ENCODE measurements at places on chromosomes 1 and 21.

- DNase-seq: no peak
Measured at GRCh38 chr21:31480228-31480627, 136.2 kb upstream of the TIAM1 start.

DNA sequence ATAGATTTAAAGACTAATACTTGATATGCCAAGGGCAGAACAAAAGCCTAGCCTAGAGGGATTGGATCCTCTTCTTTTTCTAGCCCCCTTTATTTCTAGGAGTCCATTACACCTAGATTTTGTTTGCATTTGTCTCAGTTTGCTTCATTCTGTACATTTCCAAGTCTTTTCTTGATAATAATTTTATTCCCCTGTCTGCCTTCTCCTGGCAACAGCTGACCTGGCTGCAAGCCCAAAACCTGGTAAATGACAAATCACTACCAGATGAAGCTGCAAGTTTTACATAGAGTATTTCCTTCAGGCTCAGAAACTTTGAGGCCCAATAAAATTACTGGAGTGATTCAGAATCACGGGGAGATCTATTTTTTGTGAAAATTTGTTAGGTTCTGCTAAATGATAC, 36.5 kb upstream of the LHX8 start:
- no peak for DNase-seq

DNA sequence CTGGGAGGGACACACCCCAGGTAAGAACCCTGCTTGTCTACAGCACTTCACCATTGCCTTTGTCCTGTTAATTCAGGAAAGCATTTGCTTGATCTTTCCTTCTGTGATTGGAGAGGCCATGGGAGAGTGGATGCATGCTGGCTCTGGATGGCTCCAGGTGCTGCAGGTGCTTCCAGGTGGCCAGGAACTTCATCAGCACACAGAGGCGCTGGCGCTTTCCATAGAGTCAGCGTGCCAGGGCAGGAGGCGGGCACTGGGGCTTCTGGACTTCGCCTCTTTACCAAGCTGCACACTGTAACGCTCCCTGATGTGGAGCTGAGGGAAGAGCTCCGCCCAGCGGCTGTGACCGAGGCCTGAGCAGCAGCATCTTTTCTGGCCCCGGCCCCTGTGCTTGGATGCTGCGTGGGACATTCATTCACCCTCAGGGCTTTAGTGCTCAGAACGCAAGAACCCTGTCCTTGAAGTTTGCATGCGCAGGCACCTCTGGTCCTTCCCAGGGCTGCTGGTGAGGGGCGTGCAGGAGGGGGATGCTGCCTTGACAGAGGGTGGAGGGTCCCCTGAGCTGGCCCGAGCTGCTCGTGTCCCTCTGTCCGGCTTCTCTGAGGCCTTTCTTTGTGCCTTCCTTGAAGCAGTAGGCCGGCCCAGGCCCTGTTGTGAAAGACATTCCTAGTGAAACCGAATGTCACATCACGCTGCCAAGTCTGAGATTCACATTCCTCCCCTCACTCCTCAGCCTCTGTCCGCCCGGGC, 1.6 kb upstream of the MX2 start:
- no peak for DNase-seq

GRCh38 chr21:44946254-44947041, 6.6 kb downstream of the SLX9 start:
- no peak for DNase-seq

- peak; percentile 38 for DNase-seq
Measured at GRCh38 chr1:178389441-178389840, 107.3 kb downstream of the CLEC20A start.

GRCh38 chr1:225769687-225770086, 7.9 kb upstream of the SRP9 start:
- no peak for DNase-seq

- DNase-seq: no peak
Measured at GRCh38 chr1:3992103-3992556, 92.1 kb upstream of the C1orf174 start.

DNA sequence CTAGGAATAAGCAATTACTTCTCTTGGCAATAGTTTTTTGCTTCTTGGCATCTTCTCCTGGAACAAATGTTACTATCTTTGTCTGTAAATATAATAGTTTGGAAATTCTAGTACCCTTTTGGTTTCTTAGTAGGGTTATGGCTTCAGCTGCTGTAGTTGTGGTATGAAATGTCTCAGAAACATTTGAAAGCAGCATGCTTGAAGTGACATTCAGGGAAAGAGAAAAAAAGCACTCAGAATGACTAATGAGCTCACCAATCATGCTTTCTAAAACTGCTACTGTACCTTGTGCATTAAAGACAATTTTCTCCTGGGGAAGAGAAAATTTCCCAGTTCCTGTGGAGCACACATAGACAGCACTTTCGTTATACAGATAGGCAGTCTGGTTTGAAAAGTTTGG, 21.0 kb downstream of the NUP133 start:
- DNase-seq: no peak

Measured in brain microvascular endothelial cell (primary cell).